Large intestine (tissue), 12 donors: ENCODE measurements at places on chromosomes 5 and 9. TPM values are rescaled to one million over a fixed set of nuclear protein-coding genes. Genes with fewer than 3 reads are reported as not detected.

TSLP gene
- polyA plus RNA-seq, result 0.19 TPM

ZNF483 gene
- 0.99 TPM for polyA plus RNA-seq

IRGM gene
- polyA plus RNA-seq, result 0.09 TPM

DNA sequence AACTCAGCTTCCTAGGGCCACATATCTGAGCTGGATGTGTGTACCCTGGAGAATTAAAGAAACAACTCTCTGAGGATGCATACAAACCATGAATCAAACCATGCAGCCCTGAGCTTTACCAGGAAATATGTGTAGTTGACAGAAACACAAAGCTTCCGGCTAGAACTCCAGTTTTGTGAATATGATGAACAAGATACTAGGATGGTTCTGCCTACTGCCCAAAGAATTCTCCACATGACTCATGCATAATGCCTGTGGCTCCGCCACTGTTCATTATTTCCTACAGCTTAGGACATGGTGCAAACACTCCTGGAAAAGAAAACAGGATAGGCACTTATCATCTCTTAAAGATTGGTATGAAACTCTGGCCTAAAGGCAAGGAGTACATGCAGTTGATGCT is 343.4 kb downstream of the DNAH5 start:
- DNase-seq, result no peak

GRCh38 chr5:135335031-135335828 is 63.8 kb downstream of the MACROH2A1 start:
- no peak for DNase-seq
